DND-41 (cell line): ENCODE measurements at places on chromosomes 1 and 21.
A peak's percentile ranks its signal among the peaks of the same experiment; 100 is the strongest.

DNA sequence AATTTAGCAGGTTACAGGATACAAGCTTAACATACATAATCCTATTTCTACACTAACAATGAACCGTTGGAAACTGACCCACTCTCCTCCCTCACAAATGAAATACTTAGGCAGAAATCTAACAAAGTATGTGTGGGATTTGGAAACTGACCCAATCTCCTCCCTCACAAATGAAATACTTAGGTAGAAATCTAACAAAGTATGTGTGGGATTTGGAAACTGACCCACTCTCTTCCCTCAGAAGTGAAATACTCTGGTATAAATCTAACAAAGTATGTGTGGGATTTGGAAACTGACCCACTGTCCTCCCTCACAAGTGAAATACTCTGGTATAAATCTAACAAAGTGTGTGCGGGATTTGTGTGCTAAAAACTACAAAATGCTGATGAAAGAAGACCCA, 60.3 kb downstream of the TRAF5 start:
- no peak for DNase-seq

DNA sequence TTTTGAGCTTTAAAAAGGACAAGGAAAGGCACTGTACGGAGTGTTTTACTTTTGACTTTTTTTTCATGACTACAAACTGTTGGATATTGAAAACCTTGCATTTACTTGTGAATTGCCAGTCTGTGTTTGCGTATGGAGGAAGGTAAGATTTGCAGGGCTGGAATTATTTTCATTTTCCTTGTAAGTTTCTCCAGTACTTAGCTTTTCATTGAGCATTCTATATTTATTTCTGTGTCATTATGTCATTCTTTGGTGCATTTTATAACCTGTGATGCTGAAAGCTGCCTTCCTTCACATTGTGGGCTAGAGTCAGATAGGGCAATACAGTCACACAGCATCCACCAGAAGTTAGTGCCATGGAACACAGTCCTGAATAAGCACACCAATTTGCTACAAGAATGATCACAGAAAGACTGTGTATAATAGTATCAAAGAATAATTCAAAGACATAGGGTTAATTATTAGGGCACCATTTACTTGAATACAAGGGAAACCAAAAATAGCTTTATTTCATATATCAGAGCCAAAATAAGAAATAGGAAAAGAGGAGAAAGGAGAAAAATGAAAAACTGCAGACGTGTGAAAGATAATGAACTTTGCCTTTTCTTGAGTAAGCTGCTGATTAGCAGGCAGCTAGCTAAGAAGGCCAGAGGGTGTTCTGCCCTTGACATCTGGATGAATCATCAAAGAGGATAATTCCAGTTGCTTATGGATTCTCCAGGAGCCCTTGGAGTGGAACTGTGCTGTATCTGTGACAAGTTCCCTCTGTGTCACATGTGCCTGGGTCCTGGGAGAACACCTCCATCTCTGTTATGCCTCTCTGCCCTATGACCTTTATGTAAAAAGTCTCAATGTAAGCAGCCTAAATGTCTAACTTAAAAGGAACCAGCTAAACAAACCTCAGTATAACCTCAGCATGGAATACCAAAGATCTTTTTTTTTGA, 8.0 kb upstream of the FAM20B start:
- DNase-seq = no peak

DNA sequence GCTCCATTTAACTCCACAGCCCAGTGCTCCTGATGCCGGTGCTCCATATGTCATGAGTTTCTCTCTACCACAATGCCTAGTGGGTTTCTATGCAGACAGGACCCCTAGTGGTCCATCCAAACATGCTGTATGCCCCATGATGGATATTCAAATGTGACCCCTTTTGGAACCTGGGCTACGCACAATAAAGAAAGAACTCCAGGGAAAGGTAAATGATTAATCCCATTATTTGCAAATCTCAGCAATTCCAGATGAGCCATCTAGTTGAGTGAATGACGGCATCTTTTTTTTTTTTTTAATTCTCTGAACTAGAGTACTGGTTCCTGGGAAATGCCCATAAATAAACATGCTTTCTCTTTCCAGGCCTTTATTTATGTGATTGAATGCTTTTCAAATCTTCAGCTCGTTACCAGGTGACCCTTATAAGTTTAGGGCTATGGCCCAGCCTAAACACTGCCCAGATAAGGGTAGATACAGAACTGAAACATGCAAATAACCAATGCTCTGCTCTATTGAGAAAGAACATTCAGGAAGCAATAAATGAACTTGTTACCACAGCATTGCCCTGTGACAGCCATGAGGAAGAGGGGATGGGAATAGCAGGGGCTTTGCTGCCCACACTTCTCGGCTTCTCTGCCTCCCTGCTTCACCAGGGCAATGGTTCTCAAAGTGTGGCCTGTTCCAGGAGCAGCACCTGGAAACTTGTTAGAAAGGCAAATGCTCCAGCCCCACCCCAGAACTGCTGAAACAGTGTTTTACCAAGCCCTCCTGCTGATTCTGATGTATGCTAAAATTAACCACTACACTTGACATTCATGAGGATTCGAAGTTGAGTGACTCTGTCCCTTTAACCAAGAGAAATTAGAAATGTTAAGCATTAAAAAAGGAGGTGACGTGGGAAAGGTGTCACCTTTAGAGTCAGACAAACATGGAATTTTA, 151.7 kb downstream of the SEC16B start:
- no peak for DNase-seq

DNA sequence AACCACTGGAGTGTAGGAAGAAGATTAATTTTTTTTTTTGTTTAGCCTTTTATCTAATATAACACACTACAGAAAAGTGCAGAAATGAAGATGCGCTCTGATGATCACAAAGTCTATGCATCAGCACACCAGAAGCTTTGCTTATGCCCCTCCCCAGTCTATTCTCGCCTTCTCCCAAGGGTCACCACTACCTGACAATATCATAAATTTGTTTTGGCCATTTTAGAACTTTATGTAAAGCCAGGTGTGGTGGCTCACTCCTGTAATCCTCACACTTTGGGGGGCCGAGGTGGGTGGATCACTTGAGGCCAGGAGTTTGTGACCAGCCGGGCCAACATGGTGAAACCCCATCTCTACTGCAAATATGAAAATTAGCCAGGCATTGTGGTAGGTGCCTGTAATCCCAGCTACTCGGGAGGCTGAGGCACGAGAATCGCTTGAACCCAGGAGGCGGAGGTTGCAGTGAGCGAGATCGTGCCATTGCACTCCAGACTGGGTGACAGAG, 231.3 kb downstream of the FOXD2 start:
- no peak for DNase-seq

DNA sequence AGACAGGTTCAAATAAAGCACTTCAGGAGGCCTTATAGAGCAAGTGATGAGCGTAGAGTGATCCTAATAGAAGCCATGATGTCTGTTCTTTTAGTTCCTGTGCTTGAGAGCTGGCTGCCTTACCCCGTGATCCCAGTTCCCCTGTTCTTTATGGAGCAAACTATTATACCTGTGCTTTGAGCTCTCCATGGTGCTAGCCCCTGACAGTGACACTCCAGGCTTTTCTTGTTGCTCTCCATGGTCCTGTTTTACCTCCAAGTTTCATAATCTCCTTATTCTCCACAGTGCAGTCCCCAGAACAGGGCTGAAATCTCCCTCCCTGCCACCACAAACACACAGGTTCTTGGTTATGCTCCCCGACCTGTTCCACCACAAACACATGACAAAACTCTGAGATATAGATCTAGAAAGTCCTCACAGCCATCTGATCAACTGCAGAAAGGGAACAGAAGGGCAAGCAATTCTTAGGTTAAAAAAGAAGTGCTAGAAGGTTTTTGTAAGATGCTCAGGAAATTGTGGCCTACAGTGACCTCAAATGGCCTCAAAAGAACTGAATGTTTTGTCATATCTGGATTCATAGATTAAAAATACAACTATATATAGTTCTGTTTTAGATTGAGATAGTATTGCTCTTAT, 6.0 kb downstream of the CADM3 start:
- peak; percentile 77 for DNase-seq

- no peak for DNase-seq
These were observed 232.6 kb downstream of the COL11A1 start for GRCh38 chr1:102875756-102876155.

- DNase-seq = no peak
These were observed 31.6 kb downstream of the VN1R5 start for GRCh38 chr1:247287460-247287859.

DNA sequence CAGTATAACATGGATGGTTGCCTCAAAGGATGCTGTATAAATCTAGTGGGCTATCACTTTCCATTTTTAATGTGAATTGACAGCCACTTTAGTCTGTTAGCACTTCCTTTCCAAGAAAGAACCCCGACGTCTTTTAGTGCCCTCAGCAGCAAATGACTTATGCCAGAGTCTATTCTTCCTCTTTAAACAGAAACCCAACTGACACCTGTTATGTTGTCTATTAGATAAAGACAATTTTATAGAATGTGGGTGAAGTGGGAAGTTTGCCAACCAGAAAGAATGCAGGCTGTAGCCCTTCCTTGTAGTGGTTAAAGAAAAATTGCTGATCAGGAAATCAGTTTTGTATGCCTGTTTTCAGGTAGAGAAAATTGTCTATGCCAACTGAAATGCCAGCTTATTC, 344.9 kb downstream of the ZNF326 start:
- DNase-seq = peak; percentile 75

GRCh38 chr1:160068225-160068624, 1.7 kb downstream of the KCNJ10 start:
- no peak for DNase-seq

DNA sequence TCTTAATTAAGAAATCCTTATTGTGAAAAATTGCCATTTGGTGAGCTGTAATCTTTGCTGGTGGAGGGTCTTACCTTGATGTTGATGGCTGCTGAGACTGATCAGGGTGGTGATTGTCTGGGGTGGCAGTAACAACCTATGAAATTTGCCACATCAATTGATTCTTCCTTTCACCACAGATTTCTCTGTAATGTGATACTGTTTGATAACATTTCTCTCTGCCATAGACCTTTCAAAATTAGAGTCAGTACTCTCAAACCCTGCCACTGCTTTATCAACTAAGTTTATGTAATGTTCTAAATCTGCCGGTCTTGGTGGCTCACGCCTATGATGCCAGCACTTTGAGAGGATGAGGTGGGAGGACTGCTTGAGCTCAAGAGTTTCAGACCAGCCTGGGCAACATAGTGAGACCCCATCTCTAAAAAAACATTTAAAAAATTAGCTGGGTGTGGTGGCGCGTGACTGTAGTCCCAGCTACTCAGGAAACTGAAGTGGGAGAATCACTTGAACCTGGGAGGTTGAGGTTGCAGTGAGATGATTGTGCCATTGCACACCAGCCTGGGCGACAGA, 5.0 kb downstream of the KPNA6 start:
- DNase-seq = no peak

DNA sequence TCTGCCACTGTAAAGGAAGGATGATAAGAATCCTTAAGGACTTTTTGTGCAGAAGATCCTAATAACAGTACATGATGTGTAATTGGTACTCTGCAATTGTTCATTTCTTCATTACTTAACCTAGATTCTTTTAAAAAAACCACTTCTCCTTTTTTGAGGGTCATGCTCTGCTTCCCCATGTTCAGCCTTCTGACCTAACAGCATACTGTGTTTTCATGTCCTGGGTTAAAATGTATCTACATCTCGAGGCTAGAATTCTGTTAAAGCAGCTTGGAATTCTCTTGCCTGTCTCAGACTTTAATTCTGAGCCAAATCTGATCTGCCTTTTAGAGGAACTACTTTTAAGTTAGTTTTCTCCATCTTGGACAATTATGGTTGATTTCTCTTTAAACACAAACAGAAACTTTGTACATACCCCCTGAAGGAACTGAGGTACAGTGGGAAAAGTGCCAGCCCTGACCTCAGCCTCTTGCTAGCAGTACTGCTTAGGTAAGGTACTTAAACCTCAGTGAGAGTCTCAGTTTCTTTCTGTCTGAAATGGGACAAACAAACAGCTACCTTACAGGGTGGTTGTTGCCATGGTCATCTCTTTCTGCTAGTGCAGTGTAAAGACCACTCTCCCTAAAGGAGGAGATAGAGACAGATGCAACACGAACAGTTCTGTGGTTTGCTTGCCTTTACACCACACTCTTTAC, 103.2 kb upstream of the DYNLT5 start:
- no peak for DNase-seq

- no peak for DNase-seq
These were observed 27.0 kb upstream of the MEF2D start for GRCh38 chr1:156527584-156527983.

DNA sequence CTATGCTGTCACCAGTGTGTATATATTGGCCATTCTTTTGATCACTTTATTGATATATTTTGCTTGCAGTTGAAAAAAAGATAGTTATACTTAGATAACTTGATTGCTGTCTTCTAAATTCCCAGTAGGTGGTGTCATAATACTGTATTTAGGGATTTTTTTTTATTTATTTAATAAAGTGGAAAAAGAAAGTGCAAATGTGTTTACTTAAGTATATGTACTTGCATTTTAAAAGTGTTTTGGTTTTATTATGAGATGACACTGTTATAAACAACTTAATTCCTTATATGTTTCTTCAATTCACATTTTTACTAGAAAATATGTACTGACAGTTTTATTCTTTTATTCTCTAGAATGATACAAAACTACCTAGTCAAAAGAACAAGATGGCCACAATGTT, 164.8 kb downstream of the USP25 start:
- DNase-seq = no peak
